ENCODE measurements at places on chromosomes 16 and 17.
A peak's percentile ranks its signal among the peaks of the same experiment; 100 is the strongest.

GRCh38 chr17:13490906-13491482 is 110.7 kb downstream of the HS3ST3A1 start:
- no peak for DNase-seq

GRCh38 chr16:24589997-24590396 is 50.6 kb downstream of the RBBP6 start:
- DNase-seq, result no peak

DNA sequence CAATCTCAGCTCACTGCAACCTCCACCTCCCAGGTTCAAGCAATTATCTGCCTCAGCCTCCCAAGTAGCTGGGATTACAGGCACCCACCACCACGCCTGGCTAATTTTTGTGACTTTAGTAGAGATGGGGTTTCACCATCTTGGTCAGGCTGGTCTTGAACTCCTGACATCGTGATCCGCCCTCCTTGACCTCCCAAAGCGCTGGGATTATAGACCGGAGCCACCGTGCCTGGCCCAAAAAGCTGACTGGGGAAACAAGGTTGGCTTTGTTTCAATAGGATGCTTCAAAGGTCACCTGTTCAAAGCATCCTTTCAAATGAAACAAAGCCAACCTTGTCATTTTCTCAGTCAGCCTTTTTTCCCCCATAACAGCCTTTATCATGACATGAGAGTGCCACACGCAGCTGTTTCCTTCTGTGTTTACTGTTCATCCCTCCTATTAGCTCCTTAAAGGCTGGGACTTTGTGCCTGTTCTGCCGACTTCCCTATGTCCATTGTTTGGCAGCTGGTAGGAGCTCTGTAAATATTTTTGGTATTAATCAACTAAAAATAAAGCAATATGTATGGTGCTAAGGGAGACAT is 51.1 kb downstream of the ADAMTS18 start:
- no peak for DNase-seq

- DNase-seq, result no peak
Observed at GRCh38 chr16:48580925-48581500, 29.0 kb downstream of the N4BP1 start.

DNA sequence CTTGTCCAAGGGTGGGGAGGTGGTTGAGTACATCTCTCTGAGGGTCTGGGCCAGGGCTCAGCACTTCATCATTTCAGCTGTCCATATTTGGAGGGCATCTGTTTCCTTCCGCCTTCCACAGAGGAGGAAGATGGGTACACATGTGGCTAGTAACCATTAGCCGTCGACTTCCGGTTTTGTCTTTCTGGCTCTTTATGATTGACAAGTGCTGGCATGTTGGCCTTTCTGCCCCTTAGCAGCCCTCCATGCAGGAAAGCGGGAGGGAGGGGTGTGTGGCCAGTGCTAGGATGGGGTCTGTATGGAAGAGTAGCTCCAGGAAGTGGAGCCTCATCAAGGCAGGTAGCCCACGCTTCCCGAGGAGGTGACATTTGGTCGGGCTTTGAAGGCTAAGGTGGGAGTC is 69.6 kb downstream of the RAI1 start:
- peak; percentile 74 for DNase-seq

GRCh38 chr16:77584205-77584859 is 138.0 kb upstream of the NUDT7 start:
- peak; percentile 9 for DNase-seq

DNA sequence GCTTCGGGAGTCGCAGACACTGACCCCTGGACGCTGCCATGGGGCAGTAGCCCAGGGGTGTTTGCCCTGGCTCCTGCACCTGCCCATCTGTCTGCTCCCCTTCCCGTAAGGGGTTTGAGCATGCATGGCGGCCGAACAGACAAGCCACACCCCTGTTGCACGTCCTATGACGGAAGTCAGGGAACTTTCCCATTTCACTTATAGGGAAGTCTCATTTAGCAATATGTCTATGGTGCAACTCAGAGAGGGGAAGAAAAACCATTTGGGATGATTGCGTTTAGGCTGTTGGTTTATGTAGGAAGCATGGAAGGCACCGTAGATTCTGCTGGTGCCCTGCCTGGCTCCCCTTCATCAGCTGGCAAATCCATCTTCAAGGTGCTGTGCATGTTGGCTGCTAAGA is 112.5 kb downstream of the HAPSTR1 start:
- DNase-seq, result no peak

DNA sequence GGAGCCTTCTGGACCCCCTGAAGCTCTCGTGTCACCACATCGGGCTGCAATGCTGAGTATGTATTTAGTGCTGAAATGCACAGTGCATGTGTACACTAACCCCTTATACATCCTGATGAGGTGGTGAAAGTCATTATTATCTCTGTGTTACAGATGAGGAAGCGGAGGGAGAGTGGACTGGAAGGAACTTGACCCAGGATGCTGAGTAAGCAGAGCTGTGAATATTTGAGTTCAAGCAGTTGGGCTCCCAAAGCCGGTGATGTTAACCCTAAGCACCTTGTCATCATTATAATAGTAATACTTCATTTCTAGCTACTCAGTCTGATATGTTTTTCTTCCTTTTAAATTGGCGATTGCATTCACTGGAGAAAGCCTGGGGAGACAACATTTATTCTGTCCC is 25.9 kb upstream of the NKD1 start:
- DNase-seq, result no peak

All from CD8-positive, alpha-beta memory T cell (primary cell).